ENCODE measurements at places on chromosomes 4 and X.

DNA sequence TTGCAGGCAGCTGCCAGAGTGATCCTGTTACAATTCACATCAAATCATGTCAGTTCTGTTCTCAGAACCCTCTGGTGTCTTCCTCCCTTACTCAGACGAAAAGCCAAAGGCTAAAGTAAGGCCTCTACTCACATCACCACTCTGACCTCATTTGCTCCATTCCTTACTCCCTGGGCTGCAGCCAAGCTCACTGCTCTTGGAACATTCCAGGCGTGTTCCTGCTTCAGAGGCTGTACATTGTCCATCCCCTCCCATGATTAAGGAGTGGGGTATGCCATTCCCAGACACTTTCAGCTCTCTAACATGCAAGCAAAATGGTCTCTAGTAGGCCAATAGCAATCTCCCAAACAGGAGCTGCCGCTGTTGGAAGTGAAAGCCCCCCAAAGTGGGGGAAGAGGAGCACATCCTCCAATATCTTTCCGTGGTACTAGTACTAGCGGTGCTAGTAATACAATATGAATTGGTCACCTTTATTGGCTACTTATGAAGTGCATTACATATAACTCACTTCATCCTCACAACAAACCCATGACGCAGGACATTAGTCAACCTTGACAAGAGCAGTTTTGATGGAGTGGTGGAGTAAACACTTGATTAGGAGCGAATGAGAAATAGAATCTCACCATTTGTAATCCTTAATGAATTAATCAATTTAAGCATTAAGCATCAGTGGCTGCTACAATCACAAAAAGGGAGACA lies 15.0 kb downstream of the GAB3 start:
- no peak for DNase-seq

- DNase-seq, result no peak
Measured at GRCh38 chr4:125303058-125303457, 11.7 kb upstream of the FAT4 start.

GRCh38 chrX:24672701-24673190 lies 21.0 kb upstream of the POLA1 start:
- no peak for DNase-seq

- no peak for DNase-seq
Measured at GRCh38 chr4:6771229-6771671, 11.3 kb upstream of the KIAA0232 start.

DNA sequence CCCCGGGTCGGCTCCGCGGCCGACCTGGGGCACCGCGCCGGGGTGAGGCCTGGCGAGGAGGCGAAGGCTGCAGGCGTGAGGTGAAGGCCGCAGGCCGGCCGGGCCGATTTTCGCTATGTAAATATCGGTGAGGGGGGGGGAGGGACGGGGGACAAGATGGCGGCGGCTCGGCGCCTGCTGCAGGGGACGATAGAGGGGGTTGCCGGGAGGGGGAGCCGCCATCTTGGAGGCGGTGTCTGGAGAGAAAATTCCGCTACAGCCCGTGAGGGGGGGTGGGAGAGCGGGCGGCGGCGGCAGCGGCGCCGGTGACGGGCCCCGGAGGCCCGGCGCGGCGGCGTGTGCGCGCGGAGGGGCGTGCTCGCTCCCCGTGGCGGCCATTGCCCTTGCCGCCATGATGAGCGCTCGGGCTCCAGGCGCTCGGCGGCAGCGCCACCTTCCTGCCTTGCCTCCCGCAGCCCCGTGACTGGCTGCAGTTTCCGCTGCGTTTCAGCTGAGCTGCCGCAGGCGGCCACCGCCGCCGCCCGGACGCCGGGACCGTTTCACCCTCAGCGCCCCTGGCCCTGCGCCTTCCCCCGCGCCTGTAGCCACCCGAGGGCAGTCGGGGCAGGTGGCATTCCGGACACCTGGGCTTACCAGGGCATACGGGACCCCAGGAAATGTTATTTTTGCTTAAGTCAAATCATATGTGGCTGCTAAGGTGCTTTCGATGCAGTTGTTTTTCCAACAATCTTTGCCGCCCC lies 692 bp downstream of the ZFX start:
- peak; percentile 79 for DNase-seq

- no peak for DNase-seq
Measured at GRCh38 chrX:93585661-93586060, 87.7 kb downstream of the NAP1L3 start.

GRCh38 chrX:115901241-115901640 lies 269.3 kb upstream of the AGTR2 start:
- DNase-seq, result no peak

Measured in dorsolateral prefrontal cortex (tissue), 122 donors.